NB4 (cell line): ENCODE measurements at places on chromosomes 2 and 18.

GRCh38 chr2:53755121-53755520, 12.5 kb upstream of the CHAC2 start:
- DNase-seq, result no peak

DNA sequence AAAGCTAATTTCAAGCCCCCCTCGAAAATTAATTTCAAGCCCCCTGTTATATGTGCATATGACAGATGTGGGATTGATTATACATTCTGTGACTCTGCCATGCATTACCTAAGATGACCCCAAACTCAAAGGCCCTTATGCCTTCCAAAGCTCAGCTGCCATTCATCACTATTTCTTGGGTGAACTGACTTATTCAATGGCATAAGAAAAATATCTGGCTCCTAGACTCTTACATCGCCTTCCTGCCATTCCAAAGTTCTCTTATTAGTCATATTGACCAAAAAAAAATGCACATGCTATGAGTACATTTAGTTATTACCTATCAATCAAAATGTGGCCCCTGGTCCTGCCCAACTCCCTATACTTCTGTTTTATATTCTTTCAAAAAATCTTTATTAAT, 291.8 kb upstream of the CHAC2 start:
- no peak for DNase-seq

DNA sequence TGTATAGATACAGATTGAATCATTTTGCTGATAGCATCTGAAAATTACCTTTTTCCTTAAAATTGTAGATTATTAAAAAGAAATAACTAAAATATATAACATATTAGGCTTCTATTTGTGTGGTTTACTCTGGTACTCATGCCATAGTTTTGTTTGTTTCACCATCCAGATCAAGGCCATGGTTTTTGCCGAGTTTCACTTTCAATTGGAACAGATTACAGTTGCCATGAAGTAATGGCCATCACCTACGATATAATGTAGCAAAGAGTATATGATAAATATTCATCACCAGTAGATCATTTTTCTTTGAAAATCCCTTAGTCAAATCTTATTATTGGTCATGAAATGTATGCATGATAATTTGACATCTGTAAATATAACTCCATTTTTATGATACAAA, 11.9 kb upstream of the DNAH7 start:
- DNase-seq, result no peak

- no peak for DNase-seq
These were observed 76.4 kb downstream of the ASB1 start for GRCh38 chr2:238502956-238503791.

DNA sequence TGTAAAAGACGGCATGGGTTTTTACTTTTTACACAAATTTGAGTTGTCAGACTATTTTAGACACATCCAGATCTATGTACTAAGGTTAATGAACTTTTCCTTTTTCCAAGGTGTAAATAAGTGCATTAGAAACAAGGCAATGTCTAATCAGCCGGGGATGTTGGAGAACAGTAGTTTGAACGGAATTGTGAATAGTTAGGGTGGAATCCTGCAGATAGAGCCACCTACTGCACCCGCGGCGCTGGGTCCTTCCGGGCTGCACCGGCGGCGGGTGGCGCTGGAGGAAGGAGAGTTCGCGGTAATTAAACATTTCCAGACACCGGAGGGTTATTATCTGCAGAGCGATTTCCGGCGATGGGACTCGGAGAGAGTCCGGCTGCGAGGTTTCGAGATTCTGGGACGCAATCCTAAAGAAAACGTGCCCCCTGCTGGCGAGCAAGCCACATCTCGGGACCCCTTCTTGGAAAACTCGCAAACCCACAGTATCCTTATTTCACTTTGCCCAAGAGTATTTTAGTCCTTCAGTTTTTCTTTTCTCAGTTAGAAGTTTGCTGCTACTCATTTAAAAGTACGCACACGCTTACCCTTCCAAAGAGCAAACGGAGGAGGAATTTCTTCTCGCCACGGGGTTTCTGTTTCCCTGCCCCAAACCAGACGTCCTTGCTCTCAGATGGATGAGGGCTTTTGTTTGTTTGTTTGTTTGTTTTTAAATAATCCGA, 4.5 kb upstream of the OSR1 start:
- peak; percentile 76 for DNase-seq

- DNase-seq, result peak; percentile 56
These were observed 2.3 kb downstream of the EML4 start for GRCh38 chr2:42171396-42171980.

- no peak for DNase-seq
These were observed 64.5 kb upstream of the FAM124B start for GRCh38 chr2:224466304-224466895.

DNA sequence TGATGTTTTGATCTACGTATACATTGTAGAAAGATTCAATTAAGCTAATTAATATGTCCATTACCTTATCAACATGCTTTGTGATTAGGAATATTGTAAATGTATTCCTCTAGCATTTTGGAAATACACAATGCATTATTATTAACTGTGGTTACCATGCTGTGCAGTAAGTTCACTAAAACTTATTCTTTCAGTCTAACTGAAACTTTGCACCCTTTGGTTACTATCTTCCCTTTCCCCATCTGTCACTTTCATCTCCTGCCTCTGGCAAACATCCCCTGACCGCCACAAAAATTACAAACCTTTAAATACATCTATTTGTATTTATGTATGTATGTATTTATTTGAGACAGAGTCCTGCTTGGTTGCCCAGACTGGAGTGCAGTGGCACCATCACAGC, 388.0 kb downstream of the NYAP2 start:
- DNase-seq, result no peak

DNA sequence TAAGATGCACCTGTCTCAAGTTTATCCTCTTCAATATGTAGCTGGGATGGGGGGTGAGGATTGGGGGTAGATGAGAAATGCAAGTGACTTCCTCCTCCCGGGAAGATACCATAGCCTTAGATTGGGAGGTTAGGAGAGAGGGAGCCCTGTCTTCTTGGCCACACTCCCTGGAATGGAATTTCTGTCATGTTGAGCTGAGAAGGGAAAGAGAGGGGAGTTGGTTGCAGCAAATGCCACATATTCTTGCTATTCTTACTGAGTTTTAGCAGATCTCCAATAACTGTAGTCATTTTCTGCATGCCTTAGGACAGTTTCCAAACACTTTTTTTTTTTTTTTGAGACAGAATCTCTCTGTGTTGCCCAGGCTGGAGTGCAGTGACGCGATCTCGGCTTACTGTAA, 35.9 kb downstream of the TAF4B start:
- DNase-seq, result no peak

- DNase-seq, result no peak
These were observed 45.6 kb downstream of the GPR39 start for GRCh38 chr2:132462236-132462635.

- no peak for DNase-seq
These were observed 154.8 kb upstream of the ZNF236 start for GRCh38 chr18:76667603-76668002.

GRCh38 chr2:58425368-58425767, 184.2 kb upstream of the FANCL start:
- DNase-seq, result no peak

DNA sequence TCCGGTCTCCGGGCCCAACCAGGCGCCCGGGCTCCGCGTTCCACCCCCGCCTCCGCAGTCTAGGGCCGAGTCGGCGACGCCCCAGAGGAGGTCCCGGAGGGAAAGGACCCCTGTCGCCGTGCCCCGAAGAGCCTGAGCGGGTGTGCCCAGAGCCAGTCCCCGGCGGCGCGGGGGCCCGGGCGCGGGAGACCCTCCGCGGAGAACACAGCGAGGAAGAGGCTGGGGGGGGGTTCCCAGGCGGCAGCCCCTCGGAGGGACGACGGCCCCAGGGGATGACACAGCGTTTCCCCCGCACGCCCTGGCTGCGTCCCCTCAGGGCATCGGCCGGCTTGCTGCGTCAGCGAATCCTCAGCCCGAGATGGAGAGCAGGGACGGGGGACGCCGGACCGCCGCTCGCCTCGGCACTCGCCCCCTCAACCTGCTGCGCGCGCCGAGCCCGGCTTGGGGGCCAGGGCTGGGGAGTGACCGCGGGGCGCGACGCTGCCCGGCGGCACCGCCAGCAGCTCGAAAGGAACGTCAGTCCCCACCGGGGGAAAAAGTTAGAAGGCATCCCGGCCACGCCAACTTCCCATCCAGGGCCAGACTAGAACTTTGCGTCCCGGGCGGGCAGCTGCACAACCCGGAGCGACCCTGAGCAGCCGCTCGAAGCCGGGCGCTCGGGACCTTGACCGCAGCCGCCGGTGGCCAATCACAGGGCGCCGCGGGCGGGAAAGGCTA, 711 bp downstream of the SFXN5 start:
- DNase-seq, result peak; percentile 71

DNA sequence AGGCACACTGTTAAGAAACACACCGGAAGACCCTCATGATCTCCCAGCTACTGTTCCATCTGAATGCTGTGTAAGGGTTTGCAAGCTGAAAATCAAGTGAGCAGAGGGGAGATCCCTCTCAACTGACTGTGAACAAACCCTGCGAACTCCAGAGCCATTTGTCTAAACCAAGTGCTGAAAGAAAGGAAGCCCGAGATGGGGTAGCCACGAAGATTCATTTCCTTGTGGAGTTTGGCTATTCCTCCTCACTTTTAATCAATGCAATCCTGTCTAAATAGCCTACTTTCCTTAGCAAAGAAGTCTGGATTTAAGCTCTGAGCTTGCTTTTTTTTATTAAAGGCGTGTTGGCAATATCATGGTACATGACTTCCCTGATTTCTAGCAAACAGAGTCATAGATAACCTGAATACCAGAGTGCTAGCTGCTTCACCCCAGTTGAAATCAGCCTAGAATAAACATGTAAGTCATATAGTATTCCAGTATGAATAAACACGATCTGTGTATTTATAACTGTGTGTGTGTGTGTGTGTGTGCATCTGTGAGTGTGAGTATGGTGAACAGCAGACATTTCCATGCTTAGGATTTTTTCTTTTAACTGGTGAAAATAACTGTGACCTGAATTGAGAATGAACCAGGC, 365.2 kb downstream of the ZNF521 start:
- DNase-seq, result no peak

GRCh38 chr2:184692141-184692734, 93.9 kb downstream of the ZNF804A start:
- peak; percentile 66 for DNase-seq

- DNase-seq, result no peak
These were observed 39.8 kb upstream of the TMEM178A start for GRCh38 chr2:39625927-39626270.

GRCh38 chr2:74767618-74768017, 66.3 kb upstream of the HK2 start:
- no peak for DNase-seq
